ENCODE measurements at places on chromosomes 3 and 15. TPM values are rescaled to one million over a fixed set of nuclear protein-coding genes. Genes with fewer than 3 reads are reported as not detected.

GRCh38 chr3:10289787-10290355 is 2.9 kb downstream of the GHRL start:
- no peaks in the 10 kb centered on the region for H3K27me3 ChIP-seq
- no peak for DNase-seq
- H3K4me1 ChIP-seq: peaks cover 15% of the 10 kb centered on the region
- no peak overlapping the region for H3K27ac ChIP-seq

GRCh38 chr3:165603196-165603595 is 234.0 kb downstream of the BCHE start:
- no peak overlapping the region for H3K27ac ChIP-seq
- no peak overlapping the region for H3K4me3 ChIP-seq
- H3K36me3 ChIP-seq: no peaks in the 10 kb centered on the region
- H3K27me3 ChIP-seq: no peaks in the 10 kb centered on the region

GRCh38 chr15:58330741-58331559 is 100.8 kb upstream of the LIPC start:
- no peak for DNase-seq
- H3K27me3 ChIP-seq: no peaks in the 10 kb centered on the region
- H3K36me3 ChIP-seq: no peaks in the 10 kb centered on the region
- H3K4me1 ChIP-seq: peaks cover 40% of the 10 kb centered on the region

- H3K4me3 ChIP-seq: no peak overlapping the region
- no peak for DNase-seq
- no peaks in the 10 kb centered on the region for H3K27me3 ChIP-seq
- no peaks in the 10 kb centered on the region for H3K36me3 ChIP-seq
- no peak overlapping the region for H3K27ac ChIP-seq
- no peaks in the 10 kb centered on the region for H3K4me1 ChIP-seq
Observed at GRCh38 chr3:14634763-14635400, 16.7 kb upstream of the CCDC174 start.

DNA sequence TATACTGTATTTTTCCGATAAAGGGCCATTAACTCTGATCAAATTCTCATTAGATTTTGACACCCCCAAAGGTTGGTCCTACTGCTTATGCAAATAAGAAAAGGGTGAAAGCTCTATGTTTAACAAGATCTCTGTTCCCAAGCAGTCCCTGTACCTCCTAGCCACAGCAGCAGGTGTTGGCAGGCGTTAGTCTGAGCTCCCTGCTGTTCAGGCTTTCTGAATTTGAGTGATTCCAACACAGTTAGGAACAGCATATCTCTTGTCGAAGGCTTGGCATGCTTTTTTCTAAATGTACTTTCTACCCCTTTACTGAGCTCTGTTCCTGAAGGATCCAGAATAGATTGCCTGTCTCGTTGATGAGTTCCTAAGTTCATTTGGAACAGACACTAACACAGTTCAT is 42.3 kb downstream of the MITF start:
- peaks cover 9% of the 10 kb centered on the region for H3K4me1 ChIP-seq
- no peak overlapping the region for H3K4me3 ChIP-seq
- H3K36me3 ChIP-seq: no peaks in the 10 kb centered on the region
- no peaks in the 10 kb centered on the region for H3K27me3 ChIP-seq
- DNase-seq: no peak

- peaks cover 30% of the 10 kb centered on the region for H3K4me1 ChIP-seq
- H3K36me3 ChIP-seq: peaks cover 19% of the 10 kb centered on the region
- H3K27me3 ChIP-seq: no peaks in the 10 kb centered on the region
- peak; percentile 99 for DNase-seq
Observed at GRCh38 chr15:41283653-41284426, 48.6 kb downstream of the OIP5 start.

GRCh38 chr15:58865425-58865880 is 68.0 kb downstream of the SLTM start:
- DNase-seq: peak; percentile 27
- no peak overlapping the region for H3K4me3 ChIP-seq
- no peaks in the 10 kb centered on the region for H3K27me3 ChIP-seq
- peak overlapping the region; percentile 68 for H3K27ac ChIP-seq
- peaks cover 17% of the 10 kb centered on the region for H3K4me1 ChIP-seq

DNA sequence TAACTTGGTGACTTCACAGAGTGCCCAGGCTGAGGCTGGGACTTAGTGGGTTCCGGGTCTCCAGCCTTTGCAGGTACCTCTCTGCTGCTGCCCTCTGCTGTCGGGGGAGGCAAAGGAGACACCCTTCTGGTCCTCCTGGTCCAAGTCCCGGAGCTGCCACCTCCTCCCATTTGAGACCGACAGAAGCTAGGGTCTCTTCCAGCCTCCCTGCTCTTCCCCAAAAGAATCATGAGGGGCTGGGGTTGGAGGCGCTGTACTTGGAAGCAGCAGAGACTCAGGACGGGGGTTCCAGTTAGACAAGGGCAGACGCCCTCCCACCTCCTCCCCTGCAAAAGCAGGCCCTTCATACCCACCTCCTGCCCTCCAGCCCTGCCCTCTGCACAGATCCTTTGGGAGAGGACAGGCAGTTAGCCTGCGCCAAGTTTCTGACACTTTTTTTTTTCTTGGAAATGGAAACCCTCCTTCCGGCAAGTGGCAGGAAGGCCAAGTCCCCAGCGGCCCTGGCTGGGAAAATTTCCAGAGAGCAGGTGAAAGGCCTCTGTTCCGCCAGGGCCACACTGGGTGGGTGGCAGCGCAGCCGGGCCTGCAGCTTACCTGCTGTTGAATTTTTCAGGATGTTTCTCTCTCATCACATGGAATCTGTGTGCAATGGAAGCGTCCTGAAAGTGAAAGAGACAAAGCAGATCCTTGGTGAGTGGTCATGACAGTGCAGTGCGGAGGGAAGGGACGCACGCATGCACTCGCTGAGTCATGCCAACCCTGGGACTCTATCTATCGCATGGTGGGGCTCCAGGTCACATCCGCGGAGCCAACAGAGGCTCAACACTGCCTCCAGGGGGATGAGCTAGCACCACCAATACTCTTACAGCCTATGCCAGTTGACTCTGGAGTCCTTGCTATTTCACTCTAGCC is 119.9 kb downstream of the DGKG start:
- no peaks in the 10 kb centered on the region for H3K27me3 ChIP-seq
- DNase-seq: peak; percentile 83
- H3K36me3 ChIP-seq: no peaks in the 10 kb centered on the region
- no peak overlapping the region for H3K4me3 ChIP-seq
- peaks cover 14% of the 10 kb centered on the region for H3K4me1 ChIP-seq

DNA sequence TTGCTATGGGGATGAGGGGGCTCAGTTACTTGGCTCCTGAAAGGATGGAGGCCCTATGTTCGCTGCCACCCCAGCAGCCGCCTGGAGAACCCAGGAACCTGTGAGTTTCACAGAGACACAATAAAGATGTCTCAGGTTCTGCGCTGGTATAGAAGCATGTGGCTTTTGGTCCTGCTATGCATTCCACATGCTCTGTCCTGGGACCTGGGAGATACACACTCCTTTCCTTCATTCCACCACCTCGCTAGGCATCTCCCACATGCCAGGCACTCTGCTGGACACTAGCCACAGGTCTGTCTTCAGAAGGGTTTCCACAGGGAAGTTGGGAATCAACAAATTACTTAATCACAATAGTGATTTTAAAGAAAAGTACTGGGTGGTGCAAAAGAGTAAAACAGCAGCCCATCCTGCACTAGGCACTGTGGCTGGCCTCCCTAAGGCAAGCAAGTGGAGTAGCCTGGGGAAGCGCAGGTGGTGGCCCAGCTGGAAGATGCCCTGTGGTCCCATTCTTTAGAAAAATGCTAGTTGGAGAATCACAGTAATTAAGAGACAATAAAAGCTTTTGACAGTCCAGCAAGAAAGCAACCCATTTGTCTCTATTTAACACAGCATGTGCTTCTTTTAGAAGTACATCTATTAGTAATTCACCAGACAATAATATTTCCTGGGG is 408.9 kb upstream of the WNT5A start:
- no peaks in the 10 kb centered on the region for H3K4me1 ChIP-seq
- no peaks in the 10 kb centered on the region for H3K36me3 ChIP-seq
- no peaks in the 10 kb centered on the region for H3K27me3 ChIP-seq

GRCh38 chr3:140061211-140061610 is 126.2 kb downstream of the CLSTN2 start:
- DNase-seq: no peak
- H3K27me3 ChIP-seq: no peaks in the 10 kb centered on the region
- H3K4me3 ChIP-seq: no peak overlapping the region
- no peaks in the 10 kb centered on the region for H3K36me3 ChIP-seq
- H3K4me1 ChIP-seq: no peaks in the 10 kb centered on the region

DNA sequence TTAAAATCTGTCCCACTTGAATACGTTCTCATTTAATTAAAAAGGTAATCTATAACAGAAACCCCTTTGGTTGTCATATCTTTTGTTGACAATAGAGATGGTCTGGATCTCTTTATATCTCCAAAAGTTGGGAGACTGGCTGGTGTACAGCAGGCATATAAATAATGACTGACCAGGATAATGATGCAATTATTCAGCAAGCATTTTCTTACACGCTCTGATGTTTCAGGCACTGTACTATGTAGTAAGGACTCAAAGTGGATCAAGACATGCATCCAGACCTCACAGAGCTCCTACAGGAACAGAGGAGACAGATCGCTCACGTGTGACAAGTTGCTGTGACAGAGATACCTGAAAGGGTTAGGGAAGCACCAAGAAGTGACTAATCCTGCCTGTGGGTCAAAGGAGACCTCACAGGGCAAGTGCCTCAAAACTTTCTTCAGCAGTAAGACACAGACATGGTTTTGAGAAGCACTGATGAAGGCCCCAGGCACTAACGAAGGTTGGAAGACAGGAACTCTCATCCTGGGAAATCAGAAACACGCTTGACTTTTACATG is 25.7 kb downstream of the VPS39 start:
- H3K27ac ChIP-seq: peak overlapping the region; percentile 22
- no peak overlapping the region for H3K4me3 ChIP-seq
- peaks cover 19% of the 10 kb centered on the region for H3K36me3 ChIP-seq
- no peaks in the 10 kb centered on the region for H3K4me1 ChIP-seq
- no peak for DNase-seq

- peak; percentile 44 for DNase-seq
- peaks cover 47% of the 10 kb centered on the region for H3K4me1 ChIP-seq
- H3K4me3 ChIP-seq: peak overlapping the region; percentile 93
- peak overlapping the region; percentile 97 for H3K27ac ChIP-seq
Observed at GRCh38 chr3:172040981-172041963, 1.9 kb downstream of the FNDC3B start.

The MYRIP gene
- total RNA-seq: 12.5 TPM

The LRTM1 gene
- not detected for total RNA-seq

The CADM2 gene
- 0.26 TPM for total RNA-seq

The FAM174B gene
- total RNA-seq: 59.9 TPM

The CHMP2B gene
- 33.3 TPM for total RNA-seq

The GOLGA8M gene
- not detected for total RNA-seq
